HEK293T (cell line): ENCODE measurements at places on chromosomes 3 and 15.
A peak's percentile ranks its signal among the peaks of the same experiment; 100 is the strongest.

DNA sequence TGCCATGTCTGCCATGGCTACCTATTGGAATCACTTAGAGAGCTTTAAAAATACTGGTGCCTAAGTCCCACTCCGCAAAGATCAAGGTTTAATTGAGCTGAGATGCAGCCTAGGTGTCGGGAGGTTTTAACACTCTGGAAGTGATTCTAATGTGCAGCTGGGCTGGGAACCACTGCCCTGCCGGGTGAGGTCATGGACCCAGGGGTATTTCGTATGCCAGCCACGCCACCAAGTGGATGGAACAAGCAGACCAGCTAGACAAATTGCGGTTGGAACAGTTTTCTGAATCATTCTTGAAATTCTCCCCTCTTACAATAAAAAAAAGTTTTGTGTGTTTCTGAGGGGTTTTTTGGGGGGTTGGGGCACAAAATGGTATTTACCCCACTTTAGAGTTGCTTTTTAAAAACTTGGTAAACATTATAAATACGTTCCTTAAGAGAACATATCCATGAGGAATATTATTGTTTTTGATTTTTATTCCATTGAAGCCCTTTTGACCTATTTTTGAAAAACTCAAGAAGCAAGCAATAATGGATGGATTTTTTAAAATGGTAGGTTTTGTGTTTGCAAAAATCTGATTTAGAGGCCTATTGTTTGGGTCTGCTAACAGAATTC, 66.2 kb upstream of the CSTA start:
- peak; percentile 78 for DNase-seq

DNA sequence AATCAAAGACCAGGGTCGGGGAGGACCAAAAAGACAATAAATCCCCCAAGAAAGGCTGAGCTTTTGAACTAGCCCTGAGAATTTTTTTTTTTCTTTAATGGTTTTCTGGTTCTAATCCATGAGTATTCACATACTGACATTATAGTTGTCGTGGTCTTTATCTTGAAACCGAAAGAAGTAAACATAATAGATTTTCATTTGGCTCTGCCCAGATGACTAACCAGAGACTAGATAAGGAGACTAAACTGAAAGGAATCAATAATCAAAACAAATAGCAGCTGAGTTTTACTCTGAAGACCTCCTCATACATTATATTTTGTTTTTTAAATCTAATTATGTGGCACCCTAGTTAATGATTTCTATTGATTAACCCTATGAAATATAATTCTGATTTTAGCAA, 381.4 kb downstream of the CNTN3 start:
- no peak for DNase-seq

GRCh38 chr15:51737522-51738305, at the start of gene LYSMD2:
LYSMD2 (minus strand) TSS chr15:51737655; CDS start chr15:51737622, 33 bp downstream.
- no peak for DNase-seq

DNA sequence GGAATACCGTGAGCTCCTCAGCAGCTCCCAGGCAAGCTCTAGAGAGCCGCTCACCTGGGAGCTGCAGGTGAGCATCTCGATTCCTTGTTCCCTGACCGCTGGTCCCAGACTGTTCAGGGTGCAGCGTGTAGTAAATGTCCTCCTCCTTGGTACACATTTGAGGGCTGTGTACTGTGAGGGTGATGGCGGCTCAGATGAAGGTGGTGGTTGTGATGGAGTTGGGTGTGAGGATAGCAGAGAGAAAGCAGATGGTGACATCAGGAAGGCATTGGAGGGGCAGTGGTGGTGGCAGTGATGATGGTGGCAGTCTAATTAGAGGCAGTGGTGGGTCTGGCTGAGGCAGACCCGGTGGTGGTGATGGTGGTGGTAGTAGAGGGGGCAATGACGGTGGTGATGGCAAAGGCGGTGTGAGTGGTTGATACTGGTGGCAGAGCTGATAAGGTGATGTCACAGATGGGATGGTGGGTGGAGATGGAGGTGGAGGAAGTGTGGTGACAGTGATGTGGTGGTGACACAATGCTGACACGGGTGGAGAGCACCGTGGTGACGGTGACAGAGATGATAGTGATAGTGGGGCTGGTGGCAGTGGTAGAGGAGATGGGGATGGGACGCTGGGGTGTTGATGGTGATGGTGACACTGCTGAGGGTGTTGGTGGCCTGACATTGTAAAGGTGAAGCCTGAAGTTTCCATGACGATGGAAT, at the start of gene DNAJB8:
Gene DNAJB8 (minus strand): TSS at position 51 of the 702 bp plus-strand sequence. CDS start 3,645 bp downstream, outside the sequence.
- DNase-seq, result no peak

DNA sequence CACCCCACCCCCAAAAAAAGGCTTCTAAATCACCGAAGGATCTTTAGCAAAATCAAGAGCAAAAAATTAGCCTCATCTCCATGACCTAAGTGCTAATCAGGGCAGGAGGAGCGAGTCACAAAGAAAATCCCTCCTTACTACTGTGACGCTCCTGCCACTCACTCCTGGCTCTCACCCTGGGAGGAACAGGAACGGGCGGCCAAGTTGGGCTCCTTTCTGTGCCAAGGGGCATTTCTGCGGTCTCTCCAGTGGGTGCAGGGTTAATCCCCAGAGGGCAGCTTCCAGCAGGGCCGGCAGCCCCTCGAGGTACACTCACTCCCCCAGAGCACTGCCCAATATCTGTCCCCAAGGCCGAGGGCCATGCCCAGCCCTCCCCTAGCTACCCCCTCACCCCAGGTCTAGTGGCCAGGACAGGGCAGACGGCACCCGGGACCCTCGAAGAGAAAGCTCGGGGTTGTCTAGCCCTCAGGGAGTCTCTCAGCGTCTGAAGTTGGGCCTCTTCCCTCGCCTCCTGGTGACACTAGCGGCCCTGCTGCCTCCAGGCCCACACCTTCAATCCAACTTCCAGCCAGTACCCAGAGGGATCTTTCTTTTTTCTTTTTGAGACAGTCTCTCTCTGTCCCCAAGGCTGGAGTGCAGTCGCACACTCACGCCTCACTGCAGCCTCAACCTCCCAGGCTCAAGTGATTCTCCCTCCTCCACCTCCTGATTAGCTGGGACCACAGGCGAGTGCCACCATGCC, 706 bp downstream of the CAV3 start:
- DNase-seq, result no peak

DNA sequence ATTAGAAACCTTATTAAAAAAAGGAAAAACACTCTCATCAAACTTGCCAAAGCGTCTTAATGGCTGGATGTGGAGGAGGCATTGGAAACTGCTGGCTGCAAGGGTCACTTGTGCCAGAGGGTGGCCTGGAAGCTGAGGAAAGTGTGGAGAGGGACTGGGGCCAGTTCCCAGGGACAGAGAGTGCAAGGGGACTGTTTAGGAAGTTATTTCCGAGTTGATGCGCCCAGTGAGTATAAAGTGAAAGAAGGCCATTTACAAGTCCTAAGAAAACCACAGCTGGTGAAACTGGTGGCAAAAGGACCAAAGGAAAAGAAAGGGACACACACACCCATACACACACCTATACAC, 7.2 kb upstream of the KCTD6 start:
- no peak for DNase-seq

- peak; percentile 39 for DNase-seq
Measured at GRCh38 chr3:111338059-111338698, 203.8 kb upstream of the CD96 start.

DNA sequence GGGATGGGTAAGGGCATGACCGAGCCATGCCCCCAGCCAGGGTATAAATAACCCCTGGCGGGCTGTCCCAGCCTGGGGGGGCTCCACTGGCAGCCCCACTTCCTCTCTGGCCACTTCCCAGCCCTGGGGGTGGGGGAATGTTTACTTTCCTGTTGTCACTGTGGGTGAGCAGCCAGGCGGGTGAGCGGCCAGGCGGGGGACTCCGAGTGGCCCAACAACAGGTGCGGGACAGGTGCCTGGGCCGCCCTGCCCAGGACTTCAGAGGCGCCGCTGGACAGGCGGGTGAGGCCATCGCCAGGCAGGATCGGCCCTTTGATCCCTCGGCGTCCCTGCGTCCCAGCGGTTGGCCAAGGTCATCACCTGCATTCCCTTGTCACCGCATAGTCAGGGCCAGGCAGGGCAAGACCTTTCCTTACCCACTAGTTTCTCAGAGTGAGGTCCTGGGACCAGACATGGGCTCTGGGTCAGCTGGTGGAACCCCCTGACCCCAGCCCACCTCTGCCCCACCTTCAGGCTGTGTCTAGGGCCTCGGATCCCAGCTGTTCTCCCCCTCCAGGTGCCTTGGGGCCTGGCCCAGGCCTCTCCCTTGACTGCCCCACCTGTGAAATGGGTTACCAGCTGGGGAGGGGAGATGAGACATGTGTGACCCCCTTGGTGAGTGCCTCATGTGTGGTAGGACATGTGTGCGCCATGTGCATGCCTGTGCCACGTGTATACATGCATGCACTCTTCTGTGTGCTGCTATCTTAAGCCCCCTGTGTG, 16.6 kb downstream of the SEMA3F start:
- no peak for DNase-seq

DNA sequence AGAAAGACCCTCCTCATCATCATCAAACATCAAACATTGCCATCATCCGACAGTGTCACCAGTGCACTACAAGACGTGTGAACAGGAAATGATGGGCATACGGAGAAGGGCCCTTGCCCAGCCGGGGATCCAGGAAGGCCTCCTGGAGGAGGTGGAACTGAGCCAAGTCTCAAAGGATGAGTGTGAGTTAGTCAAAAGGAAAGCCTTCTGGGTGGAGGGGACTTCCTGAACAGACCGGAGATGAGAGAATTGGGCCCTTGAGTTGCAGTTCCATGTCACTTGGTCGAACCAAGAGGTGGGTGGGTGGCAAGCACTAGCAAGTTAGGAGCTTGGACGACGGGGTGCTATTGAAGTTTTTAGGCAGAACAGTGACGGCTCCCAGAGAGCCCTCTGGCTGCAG, 8.5 kb downstream of the SEMA4B start:
- no peak for DNase-seq

DNA sequence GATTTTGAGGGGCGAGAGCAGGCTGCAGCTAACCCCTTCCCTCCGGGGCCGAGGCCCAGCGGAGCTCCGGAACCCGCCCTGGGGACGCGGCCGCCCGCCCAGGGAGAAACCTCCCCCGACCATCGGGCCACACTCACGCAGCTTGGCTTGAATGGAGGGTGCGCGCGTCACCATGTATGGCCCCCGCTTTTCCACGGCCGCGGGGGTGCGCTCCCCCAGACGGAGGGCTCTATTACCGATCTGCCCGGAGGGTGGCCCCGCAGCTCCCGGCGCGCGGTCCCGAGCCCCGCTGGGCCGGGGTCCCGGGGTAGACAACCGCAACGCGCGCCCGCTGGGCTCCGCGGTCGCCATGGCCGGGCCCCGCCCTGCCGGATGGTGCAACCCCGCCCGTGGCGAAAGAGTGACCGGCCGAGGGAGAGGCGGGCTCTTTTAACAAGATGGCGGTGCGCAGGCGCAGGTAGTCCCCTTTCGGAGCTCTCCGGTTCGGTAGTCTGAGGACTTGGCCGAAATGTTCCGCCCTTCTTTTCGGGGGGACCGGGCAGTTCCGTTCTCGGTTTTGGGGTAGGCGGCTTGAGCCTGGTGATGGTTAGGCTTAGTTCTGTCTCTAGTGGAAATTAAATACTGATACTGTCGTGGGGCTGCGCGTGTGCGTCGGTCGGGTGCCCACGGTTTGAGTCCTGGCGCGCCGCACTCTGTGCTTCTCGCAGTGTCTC, at the start of gene FAM219B:
Gene FAM219B (minus strand): TSS at position 402 of the 713 bp plus-strand sequence. CDS start 51 bp downstream, at position 351.
- DNase-seq, result peak; percentile 98

DNA sequence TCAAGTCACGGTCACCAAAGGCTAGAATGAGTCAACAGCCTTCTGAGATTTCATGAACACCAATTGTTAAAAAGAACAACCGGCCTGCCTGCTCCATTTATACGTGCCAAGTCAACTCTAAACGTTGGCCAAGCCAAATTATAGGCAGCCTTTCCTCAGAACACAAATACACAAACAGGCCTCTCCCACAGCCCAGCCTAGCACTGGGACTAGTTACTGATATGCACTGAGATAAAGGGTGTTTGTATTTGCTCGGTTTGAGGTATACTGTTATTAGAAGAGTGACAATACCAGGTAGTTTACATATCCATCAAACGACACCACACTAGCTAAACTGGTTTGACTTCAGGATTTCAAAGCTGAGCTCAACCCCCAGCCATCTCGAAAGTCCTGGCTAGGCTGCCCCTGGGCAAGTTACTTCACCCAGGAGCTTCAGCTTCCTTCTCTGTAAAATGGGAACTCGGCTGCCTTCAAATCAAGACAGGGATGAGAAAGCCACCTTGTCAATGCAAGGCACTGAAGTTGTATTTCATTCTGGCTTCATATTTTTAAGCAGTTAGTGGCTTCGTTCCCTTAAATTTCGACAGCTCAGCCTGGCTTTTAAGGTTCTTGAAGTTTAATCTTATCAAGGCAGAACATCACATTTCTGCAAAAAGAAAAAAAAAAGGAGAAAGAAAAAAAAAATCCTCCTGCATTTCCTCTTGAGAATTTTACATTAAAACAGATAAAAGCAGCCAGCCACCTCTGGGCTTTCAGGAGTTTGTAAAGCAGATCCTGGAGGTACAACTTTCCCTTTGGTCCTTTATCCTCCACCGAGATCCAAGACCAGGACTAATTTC, 4.0 kb downstream of the TLE3 start:
- DNase-seq, result no peak

- no peak for DNase-seq
Measured at GRCh38 chr3:32453346-32453745, 49.3 kb downstream of the CMTM6 start.

GRCh38 chr3:27669591-27669990, 52.5 kb downstream of the EOMES start:
- no peak for DNase-seq

- no peak for DNase-seq
Measured at GRCh38 chr3:56119575-56120349, 348.5 kb downstream of the ERC2 start.

- no peak for DNase-seq
Measured at GRCh38 chr3:49644684-49645083, 29.5 kb upstream of the APEH start.

GRCh38 chr3:126927401-126927750, 55.5 kb upstream of the PLXNA1 start:
- no peak for DNase-seq

GRCh38 chr3:129119365-129120100, 2.1 kb downstream of the RAB43 start:
- no peak for DNase-seq

GRCh38 chr3:194874206-194874605, 188.5 kb downstream of the FAM43A start:
- DNase-seq, result no peak

DNA sequence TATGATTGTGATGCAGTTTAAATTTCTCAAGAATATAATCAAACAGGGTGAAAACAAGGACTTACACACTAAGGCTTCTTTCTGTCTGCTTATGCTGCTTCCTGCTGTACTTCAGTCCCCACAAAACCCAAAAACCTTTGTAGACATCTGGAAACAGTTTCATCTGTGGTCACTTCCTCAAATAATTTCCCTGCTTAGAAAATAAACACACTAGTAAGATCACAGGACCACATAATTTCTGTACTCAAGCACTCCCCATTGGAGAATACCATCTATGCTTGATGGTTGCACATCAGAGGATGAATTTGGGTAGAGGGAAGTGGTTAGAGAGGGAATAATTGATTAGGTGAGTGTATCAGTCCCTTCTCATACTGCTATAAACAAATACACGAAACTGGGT, 266.2 kb downstream of the LSAMP start:
- no peak for DNase-seq

GRCh38 chr15:39582977-39583595, 2.2 kb downstream of the THBS1 start:
- no peak for DNase-seq
